ENCODE measurements at places on chromosomes 6 and 20. TPM values are rescaled to one million over a fixed set of nuclear protein-coding genes. Genes with fewer than 3 reads are reported as not detected.

DNA sequence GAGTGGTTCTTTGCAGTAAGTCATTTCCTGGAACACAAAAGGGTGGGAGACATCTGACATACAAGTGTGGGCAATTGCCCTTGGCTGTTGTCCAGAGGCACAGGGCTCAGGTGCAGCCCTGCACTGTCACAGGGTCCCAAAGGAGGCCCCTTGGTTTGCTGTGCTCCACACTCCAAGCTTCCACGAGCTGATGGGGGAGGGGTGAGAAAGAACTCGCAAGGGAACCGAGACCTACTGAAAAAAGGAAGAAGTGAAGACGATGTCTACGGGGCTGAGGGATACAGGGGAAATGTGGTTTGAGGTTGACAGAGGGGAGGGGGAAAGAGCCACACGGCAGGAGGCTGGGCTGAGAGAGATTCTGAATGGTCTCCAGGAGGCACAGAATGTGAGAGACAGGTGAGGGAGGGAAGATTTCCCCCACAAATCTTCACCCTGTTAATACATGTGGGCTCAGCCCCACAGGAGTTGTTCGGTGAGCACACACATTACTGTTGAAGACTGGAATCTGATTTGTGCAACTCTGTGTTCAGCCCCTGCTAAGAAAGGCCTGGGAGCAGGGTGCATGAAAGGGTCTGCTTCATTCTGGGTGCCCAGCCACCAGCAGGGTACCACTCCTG, 123.4 kb downstream of the LY86 start:
- DNase-seq: peak; percentile 37

- no peak for DNase-seq
Measured at GRCh38 chr6:143374014-143374413, 76.5 kb downstream of the ADAT2 start.

Gene RBPJL
- total RNA-seq: not detected

GRCh38 chr6:75791881-75792280, 42.8 kb downstream of the MYO6 start:
- DNase-seq: no peak

DNA sequence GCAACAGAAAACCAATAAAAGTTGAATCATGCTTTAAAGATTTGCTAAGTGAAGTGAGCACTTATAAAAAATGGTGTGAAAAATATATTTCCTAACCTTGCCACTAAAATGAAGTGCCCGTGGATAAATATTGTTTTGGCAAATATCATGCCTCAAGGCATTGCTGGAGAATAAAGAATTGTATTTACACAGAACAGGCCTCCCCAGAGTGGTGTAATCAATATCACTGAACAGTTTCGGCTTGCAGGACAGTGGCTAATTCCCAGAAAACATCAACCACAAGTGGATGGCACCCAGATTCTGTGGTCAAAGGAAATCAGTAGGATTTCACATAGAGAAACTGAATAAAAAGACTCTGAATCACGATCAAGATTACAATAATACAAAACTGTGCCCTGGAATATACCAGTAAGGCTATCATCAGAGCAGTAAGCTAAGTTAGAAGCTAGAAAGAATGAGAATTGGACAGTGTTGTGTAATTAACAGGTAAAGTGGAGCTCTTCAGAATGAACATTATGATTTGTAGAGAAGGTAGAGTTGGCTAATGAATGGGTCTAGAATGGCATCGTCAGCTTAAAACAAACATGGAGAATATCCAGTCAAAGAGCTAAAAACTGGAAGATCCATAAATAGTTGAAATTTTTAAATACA, 1026.9 kb upstream of the ADGRB3 start:
- no peak for DNase-seq

GRCh38 chr20:8903655-8904605, 165.0 kb upstream of the PLCB4 start:
- no peak for DNase-seq
